Thyroid gland (tissue), 4 donors: ENCODE measurements at places on chromosomes 1 and 21. TPM values are rescaled to one million over a fixed set of nuclear protein-coding genes. Genes with fewer than 3 reads are reported as not detected.

GRCh38 chr21:45913886-45914285 lies 67.7 kb upstream of the COL6A1 start:
- DNase-seq, result no peak

DNA sequence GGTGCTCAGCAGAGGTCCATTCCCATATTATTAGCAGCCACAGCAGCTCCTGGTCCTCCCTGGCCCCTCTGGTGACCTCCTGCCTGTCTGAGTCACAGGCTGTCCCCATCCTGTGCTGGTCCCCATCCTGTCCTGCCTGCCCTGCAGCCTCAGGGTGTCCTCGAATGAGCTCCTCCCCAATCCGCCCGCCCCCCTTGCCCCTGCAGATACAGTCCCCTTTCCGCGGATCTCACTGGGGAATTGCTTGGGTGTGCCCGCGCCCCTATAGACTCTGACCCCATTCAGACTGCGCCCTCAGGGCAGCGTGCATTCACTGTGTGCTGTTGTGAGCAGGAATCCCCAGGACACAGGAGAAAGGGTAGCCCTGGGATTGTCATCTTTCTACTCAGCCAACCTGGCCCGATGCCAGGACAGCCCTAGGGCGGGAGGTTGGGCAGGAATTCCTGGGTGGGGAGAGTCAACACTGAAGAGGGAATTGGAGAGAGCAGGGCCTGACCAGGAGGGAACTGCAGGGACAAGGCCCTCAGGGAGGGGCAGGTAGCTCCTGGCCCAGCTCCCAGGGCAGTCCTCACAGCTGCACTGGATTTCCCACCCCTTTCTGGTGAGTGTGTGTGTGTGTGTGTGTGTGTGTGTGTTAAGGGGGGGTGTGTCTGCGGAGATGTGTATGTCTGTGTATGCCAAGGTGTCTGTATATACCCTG lies 1.1 kb upstream of the GUCA2A start:
- DNase-seq, result peak; percentile 96

- DNase-seq, result no peak
These were observed 145.6 kb downstream of the ZZZ3 start for GRCh38 chr1:77536813-77537212.

DNA sequence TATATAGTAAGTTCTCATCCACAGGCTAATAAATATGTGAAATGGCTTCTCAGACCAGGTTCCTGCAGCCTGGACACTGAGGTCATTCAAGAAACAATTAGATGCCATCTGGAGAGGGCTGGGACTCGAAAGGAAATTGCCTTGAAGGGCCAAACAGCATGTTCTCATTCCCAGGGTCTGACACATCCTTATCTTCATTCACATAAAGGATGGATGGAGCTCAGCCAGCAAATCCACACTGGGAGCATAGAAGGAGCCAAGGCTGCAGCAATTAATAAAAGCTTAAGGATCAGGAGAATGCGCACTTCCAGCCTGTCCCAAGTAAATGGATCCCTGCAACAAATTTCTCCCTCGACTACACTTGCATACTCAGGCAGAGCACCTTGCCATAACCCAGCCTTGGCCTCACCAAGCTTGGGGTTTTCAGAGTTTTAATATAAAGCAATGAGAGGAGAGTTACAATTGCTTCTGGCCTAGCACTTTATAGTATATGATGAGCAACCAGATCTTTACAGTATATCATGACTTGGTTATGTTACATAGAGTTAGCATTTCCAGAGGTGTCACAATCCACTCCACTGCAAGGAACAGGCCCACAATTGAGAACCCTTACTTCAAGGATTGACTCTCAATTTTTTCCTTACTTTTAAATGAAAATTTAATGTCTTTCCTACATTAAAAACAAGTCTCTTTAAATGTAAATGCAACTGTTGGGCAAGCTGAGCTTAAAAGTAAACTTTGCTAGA lies 55.9 kb downstream of the BCAR3 start:
- no peak for DNase-seq

DNA sequence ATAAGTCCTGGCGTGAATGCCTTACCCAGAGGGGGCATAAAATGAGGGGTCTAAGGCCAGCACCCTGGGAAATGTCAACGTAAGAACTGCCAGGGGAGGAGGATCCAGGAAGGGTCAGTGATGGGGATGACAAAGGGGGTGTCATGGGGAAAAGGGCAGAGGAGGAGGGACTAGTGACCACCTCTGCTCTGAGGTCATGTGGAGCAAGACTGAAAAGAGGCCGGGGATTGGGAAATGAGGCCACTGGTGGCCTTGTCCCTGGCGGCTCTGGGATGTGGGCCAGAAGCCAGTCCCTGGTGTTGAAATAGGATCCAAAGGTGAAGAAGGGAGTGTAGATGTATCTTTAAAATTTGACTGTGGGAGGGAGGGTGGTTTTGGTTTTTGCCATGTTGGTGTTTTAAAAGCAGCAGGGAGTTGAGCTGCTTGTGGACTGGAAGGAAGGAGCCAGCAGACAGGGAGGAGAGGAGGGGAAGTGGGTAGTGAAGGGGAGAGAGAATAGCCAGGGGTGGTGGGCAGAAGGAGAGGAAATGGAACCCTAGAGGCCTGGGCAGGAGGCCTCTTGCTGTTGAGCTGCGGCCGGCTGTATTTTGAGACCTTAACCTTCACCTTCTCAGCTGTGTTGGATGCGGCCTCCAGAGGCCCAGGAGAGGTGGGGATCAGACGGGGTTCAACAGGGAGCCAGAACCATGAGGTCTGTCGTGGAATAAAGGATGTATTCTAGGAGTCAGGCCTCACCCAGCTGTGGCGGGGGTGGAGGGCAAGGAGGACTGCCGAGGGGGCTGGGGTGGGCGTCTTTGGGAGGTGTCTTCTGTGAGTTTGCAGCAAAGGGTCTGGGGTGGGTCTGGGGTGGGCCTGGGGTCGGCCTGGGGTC lies 92.5 kb downstream of the DHRS3 start:
- DNase-seq, result peak; percentile 71

GRCh38 chr1:51569284-51570062 lies 47.4 kb upstream of the OSBPL9 start:
- DNase-seq, result peak; percentile 64

- no peak for DNase-seq
These were observed 610.8 kb downstream of the SMYD3 start for GRCh38 chr1:245896258-245896657.

GRCh38 chr1:109787845-109788601 lies 24.3 kb upstream of the EPS8L3 start:
- DNase-seq, result no peak

GRCh38 chr1:100323419-100324106 lies 28.7 kb upstream of the CDC14A start:
- no peak for DNase-seq

GRCh38 chr1:53114090-53114489 lies 28.3 kb downstream of the SLC1A7 start:
- DNase-seq, result no peak

- peak; percentile 50 for DNase-seq
These were observed 497 bp upstream of the FUCA1 start for GRCh38 chr1:23868557-23869016.

- DNase-seq, result no peak
These were observed 127.9 kb downstream of the GLUL start for GRCh38 chr1:182263706-182264105.

- DNase-seq, result no peak
These were observed 74.0 kb upstream of the BRINP3 start for GRCh38 chr1:190551638-190552037.

GRCh38 chr1:2130156-2130555 lies 64.4 kb downstream of the FAAP20 start:
- DNase-seq, result no peak

- DNase-seq, result no peak
These were observed 1.2 kb upstream of the CD34 start for GRCh38 chr1:207911856-207912760.

GRCh38 chr1:198934426-198934825 lies 295.6 kb downstream of the PTPRC start:
- DNase-seq, result no peak

DNA sequence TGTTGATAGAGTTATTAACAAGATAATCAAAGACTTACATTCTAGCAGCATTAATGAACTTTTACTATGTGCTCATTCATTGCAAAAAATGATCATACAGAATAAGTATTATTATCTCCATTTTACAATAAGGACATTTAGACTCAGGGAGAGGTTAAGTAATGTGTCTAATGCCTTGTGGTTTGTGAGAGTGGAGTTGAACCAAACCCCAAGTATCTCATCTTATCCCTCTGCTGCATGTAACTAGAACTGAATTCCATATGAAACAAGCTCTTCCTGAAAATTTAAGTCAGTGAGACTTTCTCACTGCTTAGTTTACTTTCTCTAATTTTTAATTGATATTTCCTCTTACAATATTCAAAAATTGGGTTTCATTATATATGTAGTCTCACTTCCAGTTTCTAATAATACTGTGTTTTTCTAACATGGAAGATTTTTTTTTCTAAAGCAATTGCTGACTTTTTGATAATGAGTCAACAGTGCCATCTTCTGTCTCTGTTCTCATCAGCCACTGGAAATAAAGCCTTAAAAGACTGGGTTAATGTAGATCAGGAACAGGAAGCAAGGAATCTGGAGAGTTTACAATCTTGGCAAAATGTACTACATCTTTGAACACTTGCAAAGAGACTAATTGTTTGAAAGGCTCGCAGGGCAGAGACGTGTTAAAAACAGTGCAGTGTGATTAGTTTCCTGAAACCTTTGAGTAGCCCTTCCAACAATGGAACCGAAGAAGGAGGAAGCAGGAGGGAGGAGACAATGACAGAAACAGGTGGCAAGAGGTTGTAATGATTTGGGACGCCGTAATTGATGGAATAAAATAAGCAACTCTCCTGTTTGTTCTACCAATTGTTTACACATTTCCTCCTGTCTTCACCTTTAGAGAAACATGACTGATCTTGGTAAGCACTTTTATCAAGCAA lies 567.6 kb downstream of the MRPL39 start:
- DNase-seq, result no peak

DNA sequence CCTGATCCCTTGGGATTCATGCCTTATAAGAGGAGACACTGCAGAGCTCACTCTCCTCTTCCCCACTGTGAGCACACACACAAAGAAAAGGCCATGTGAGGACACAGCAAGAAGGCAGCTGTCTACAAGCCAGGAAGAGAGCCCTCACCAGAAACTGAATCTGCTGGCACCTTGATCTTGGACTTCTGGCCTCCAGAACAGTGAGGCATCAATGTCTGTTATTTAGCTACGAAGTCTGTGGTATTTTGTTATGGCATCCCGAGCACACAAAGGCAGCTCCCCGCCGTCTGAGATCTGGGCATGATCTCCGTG lies 47.1 kb upstream of the RPL11 start:
- no peak for DNase-seq

DNA sequence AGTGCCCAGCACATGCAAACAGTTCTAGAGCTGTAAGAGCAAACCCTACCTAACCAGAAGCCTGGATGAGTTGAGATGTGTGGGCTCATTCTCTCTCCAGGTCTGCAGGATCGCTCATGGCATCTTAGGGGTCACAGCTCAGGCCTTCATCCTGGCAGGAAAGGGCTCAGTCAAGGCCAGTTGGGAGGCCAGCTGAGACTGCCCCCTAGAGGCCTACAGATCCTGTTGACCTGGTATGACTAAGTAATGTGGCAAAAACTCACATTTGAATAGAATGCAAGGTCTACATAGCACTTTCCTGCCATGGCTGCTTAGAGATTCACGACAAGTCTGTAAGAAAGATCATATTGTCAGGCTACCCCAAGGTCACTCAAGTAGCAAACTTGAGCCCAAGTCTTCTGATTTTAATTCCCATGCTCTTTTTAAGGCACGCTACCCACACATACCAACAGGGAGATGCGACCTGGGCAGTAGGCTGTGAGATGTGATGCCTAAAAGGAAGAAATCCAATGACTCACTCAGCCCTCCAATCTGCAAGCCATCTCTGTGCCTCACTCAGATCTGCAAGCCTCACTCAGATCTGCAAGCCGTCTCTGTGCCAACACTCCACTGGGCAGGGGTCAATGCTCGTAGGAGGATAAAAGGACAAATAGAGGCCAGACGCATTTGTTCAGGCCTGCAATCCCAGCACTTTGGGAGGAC lies 5.1 kb upstream of the CAPN8 start:
- peak; percentile 29 for DNase-seq

- DNase-seq, result peak; percentile 35
These were observed 68.4 kb upstream of the SSBP3 start for GRCh38 chr1:54474310-54475251.

GRCh38 chr1:53959664-53960250 lies 13.6 kb downstream of the LRRC42 start:
- DNase-seq, result no peak

DNA sequence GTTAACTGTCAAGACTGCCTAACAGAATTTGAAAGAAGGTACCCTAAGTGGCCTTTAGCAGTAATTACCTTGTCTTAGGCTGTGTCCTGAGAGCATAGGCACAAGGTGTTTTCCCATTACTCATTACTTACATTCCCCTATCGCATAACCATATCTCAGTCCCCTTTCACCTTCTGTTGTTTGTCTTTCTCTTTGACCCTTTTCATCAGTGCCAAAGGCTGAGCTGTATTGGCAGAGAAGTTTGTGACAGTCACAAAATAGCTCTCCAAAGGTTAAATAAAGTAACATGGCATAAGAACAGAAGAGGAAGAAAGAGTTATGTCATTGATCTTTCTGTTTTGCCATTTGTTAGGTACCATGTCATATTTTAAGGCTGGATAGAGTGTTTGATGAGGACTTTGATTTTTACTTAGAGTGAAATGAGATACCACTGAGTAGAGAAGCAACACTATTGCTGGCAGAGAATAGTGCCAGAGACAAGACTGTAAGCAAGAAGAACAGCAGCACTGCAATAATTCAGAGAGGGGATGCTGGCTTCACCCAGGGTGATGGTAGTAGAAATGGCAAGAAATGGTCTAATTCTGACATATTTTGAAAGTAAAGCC lies 497.8 kb downstream of the TTLL7 start:
- no peak for DNase-seq

GRCh38 chr1:41507836-41508235 lies 23.4 kb upstream of the EDN2 start:
- no peak for DNase-seq

- DNase-seq, result no peak
These were observed 544.8 kb upstream of the ADGRL4 start for GRCh38 chr1:79551321-79551720.

DNA sequence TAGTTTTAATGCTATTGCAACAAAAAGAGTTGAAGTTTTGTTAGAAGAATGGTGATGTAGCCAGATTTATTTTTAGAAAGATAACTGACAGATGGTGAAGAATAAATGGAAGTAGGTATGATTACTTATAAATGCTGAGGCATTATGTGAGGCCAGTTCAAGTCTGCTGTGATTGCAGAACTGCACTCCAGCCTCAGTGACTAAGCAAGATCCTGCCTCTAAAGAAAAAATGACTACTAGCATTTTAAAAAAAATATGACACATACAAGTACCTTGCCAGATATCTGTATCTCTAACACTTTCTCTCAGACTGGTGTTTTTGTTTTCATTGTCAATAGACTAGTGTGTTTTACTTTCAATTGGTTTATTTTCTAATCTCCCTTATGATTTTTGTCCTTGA lies 1242.4 kb upstream of the ADGRL4 start:
- no peak for DNase-seq

- no peak for DNase-seq
These were observed 28.2 kb downstream of the FAAH start for GRCh38 chr1:46422261-46422871.

Gene LAMB3
- total RNA-seq, result 0.56 TPM

Gene PARP1
- 103 TPM for total RNA-seq

Gene UCHL5
- 31.1 TPM for total RNA-seq

Gene ZC3H11A
- 148 TPM for total RNA-seq

Gene PTPRC
- total RNA-seq, result 19.2 TPM

Gene CFHR2
- total RNA-seq, result not detected

Gene BCL2L15
- 0.34 TPM for total RNA-seq

Gene HES2
- not detected for total RNA-seq

Gene RXRG
- total RNA-seq, result 1.3 TPM

Gene MED8
- total RNA-seq, result 48.6 TPM

Gene GALNT2
- 43.0 TPM for total RNA-seq
